ENCODE measurements at places on chromosomes 7 and 10. TPM values are rescaled to one million over a fixed set of nuclear protein-coding genes. Genes with fewer than 3 reads are reported as not detected.
A peak's percentile ranks its signal among the peaks of the same experiment; 100 is the strongest.

Gene ANKRD61
- 0.18 TPM for polyA plus RNA-seq

Gene C10orf90
- not detected for polyA plus RNA-seq

GRCh38 chr10:77641788-77642397 lies 4.3 kb upstream of the KCNMA1 start:
- DNase-seq: peak; percentile 78

DNA sequence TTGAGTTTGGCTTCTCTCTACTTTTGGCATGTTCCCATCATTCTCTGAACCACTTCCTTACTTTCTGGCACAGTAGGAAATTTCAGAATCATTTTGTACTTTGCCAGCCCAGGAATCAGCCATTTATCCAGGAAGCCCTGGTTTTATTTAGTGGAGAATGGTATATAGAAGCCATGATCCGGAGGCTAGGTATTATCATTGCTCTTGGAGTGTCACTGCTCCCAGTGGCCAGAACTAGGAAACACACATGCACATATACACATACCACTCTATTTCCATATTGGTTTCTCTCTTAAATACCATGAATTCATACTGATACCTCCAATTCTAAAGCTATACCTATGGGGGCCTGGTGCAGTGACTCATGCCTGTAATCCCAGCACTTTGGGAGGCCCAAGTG lies 36.3 kb downstream of the SUFU start:
- peak; percentile 10 for DNase-seq

- no peak for DNase-seq
Measured at GRCh38 chr10:8085251-8085650, 30.8 kb downstream of the GATA3 start.

GRCh38 chr10:23150091-23150490 lies 42.0 kb upstream of the PTF1A start:
- no peak for DNase-seq
